ENCODE measurements at places on chromosomes 1 and 21. TPM values are rescaled to one million over a fixed set of nuclear protein-coding genes. Genes with fewer than 3 reads are reported as not detected.

GRCh38 chr1:101136271-101136670 lies 100.5 kb upstream of the S1PR1 start:
- no peak overlapping the region for H3K4me3 ChIP-seq
- H3K27me3 ChIP-seq: no peaks in the 10 kb centered on the region
- no peak for DNase-seq

DNA sequence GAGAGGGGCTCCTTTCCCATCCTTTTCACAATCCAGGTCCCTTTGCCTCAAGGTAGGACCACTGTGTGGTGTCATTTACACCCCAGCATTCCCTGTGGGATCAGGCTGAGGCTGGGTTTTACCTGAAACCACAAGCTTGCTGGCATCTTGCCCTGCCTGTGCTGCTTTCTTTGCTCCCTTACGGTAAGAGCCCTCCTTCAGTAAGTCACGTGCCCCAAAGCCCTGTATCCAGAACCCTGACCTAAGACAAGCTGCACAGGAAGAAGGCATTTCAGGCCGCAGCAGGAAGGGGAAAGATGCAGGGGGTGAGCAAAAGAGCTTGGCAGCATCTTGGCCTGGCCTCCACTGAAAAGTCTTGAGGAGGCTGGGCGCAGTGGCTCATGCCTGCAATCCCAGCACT lies 58.4 kb downstream of the KLHDC7A start:
- H3K36me3 ChIP-seq: no peaks in the 10 kb centered on the region
- H3K4me3 ChIP-seq: no peak overlapping the region
- DNase-seq: no peak
- H3K27ac ChIP-seq: no peak overlapping the region

Gene TNFSF4
- 1.2 TPM for total RNA-seq

Gene KRTAP13-2
- not detected for total RNA-seq

Data from GM23338 (cell line).